ENCODE measurements at places on chromosomes 3 and 15.

DNA sequence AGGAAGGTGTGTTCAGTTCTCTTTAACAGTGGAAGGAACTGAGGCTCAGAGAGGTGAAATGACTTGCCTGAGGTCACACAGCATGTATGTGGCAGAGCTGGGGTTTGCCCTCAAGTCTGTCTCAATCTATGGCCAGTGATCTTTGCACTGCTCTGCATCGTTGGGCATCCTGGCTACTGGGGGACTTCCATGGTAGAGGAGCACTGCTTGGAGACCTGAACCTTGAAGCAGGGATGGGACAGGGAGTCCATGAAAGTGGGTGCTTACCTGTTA lies 2.0 kb downstream of the CORO2B start:
- H3K36me3 ChIP-seq: no peaks in the 10 kb centered on the region
- H3K27ac ChIP-seq: no peak overlapping the region
- H3K4me1 ChIP-seq: peaks cover 8% of the 10 kb centered on the region
- peaks cover 5% of the 10 kb centered on the region for H3K27me3 ChIP-seq
- H3K4me3 ChIP-seq: no peak overlapping the region

DNA sequence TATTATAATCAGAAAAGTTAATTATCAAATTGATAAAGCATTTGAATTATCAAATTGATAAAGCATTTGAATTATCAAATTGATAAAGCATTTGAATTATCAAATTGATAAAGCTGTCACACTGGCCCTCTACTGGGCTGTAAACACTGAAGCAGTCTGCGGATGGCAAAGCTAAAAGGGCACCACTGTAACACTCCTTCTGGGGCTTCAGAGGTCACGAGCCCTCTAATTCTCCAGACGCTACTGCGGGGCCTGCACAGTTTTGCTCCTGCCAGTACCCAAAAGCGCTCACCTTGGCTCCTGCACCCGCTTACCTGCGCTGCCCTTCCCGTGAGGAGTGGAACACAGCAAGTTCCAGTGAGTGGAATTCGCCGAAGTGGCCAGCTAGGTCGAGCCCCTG lies 409.0 kb upstream of the KCNMB2 start:
- no peaks in the 10 kb centered on the region for H3K36me3 ChIP-seq
- no peak for DNase-seq
- H3K27me3 ChIP-seq: no peaks in the 10 kb centered on the region

DNA sequence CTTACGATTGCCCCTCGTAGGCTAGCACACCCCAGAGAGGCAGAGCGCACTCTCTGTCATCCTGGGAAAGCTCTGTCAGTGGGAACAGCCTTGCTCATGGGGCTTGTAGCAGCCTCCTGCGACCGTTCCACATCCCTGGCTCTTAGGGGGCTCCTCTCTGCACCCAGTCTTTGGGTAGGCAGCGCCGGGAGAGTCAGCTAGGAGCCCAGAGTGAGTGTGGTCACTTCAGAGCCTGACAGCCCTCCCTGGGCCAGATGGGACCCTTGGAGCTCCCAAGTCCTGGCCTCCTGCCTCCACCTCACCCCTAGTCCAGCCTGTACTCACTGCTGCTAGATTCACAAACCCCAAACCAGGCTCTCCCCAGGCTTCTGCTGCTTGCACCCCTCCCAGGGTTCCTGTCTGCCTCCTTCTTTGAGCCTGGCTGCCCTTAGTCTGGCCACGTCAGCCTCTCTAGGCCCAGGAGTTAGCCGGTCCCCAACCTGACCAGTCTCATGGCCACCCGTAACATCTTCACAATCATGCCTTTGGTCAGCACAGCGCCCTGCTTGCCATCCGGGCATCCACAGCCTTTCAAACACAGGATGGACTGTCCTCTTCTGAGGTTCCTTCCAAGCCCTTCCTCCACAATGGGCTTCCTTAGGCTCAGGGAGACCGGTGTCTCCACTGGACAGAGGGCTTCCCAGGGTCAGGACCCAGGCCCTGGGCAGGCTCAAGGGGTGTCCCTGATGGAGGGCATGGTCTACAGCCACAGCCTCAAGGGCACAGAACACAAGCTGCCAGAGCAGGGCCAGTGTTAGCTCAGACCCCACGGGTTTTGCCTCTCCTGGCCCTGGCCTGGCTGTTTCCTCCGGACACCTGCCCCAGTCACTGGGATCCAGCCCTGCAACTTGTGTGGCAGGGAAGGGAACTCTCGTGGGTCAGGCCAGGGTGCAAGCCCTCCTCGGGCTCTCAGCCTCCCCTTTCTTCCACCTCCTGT lies 4.6 kb downstream of the ACSBG1 start:
- H3K4me3 ChIP-seq: no peak overlapping the region
- H3K4me1 ChIP-seq: no peaks in the 10 kb centered on the region
- no peaks in the 10 kb centered on the region for H3K36me3 ChIP-seq
- H3K27me3 ChIP-seq: no peaks in the 10 kb centered on the region
- no peak for DNase-seq

DNA sequence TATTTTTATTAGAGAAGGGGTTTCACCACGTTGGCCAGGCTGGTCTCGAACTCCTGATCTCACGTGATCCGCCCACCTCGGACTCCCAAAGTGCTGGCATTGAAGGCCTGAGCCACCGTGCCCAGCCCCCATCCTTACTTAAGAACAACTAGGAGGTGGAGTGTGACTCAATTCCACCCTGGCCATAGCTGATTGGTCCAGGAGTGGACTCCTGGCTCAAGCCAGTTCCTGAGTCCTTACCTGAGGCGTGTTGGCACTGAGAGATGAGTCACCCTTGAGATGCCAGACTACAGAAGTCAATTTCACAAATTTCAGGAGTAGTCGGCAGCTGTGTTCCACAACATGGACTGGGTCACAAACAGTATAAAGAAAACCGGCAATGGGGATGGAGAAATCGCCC lies 124.2 kb downstream of the SHQ1 start:
- no peak for DNase-seq
- peaks cover 24% of the 10 kb centered on the region for H3K4me1 ChIP-seq
- no peak overlapping the region for H3K27ac ChIP-seq
- no peak overlapping the region for H3K4me3 ChIP-seq
- no peaks in the 10 kb centered on the region for H3K36me3 ChIP-seq
- no peaks in the 10 kb centered on the region for H3K27me3 ChIP-seq

DNA sequence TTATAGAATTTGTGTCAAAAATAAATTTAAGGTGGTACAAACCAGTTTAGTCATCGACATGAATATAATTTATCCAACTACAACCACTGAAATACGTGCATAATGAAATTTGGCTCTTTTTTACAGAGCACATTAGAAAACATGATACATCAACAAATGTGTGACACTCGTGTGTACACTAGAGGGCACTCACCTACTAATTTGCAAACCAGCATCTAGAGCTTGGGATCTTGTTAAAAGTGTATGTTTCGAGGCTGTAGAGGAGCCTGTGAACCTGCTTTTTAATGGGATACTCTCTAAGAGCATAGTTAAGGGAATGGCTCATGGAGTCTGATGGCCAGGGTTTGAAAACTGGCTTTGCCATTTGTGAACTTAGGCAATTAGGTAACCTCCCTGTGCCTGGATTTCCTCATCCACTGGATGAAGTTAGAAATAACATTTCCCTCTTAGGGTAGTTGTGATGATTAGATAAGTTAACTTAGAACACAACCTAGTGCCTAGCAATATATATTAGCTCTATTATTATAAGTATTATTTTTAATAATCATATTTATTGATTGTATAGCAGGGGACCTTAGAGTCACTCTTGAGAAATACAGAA lies 8.8 kb upstream of the CPOX start:
- no peak overlapping the region for H3K27ac ChIP-seq
- H3K36me3 ChIP-seq: no peaks in the 10 kb centered on the region
- H3K4me3 ChIP-seq: no peak overlapping the region
- DNase-seq: peak; percentile 53

GRCh38 chr3:192816351-192816750 lies 89.0 kb upstream of the FGF12 start:
- H3K27me3 ChIP-seq: no peaks in the 10 kb centered on the region
- H3K4me3 ChIP-seq: no peak overlapping the region
- H3K4me1 ChIP-seq: peaks cover 29% of the 10 kb centered on the region

DNA sequence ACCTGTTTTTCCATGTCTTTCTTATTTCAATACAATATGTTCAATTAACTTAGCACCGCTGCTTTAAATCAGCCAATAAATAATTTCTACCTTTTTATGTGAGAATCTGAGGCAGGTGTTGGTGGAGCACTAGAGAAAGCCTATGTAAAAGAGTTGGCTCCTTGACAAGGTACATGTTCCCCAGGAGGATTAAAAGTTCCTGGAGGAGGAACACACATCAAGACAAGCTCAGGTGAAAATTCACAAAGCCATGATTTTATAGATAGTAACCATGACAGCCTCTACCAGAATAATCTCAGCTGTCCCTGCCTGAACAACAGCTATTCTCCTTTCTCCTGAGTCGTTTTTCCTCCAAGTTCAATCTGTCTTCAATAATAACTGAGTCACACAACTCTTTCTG lies 3.4 kb upstream of the ZBED2 start:
- no peaks in the 10 kb centered on the region for H3K36me3 ChIP-seq
- DNase-seq: no peak
- no peaks in the 10 kb centered on the region for H3K27me3 ChIP-seq
- 0 out of 2 replicates have a peak, but pooled peaks cover 3% of the 10 kb centered on the region for H3K4me1 ChIP-seq
- no peak overlapping the region for H3K4me3 ChIP-seq

GRCh38 chr15:57298843-57299550 lies 77.3 kb upstream of the CGNL1 start:
- H3K4me3 ChIP-seq: no peak overlapping the region
- H3K36me3 ChIP-seq: no peaks in the 10 kb centered on the region
- no peak overlapping the region for H3K27ac ChIP-seq
- no peaks in the 10 kb centered on the region for H3K27me3 ChIP-seq
- H3K4me1 ChIP-seq: no peaks in the 10 kb centered on the region
- no peak for DNase-seq

GRCh38 chr3:55000546-55000945 lies 72.7 kb upstream of the LRTM1 start:
- DNase-seq: peak; percentile 2
- H3K27me3 ChIP-seq: no peaks in the 10 kb centered on the region
- no peaks in the 10 kb centered on the region for H3K4me1 ChIP-seq

DNA sequence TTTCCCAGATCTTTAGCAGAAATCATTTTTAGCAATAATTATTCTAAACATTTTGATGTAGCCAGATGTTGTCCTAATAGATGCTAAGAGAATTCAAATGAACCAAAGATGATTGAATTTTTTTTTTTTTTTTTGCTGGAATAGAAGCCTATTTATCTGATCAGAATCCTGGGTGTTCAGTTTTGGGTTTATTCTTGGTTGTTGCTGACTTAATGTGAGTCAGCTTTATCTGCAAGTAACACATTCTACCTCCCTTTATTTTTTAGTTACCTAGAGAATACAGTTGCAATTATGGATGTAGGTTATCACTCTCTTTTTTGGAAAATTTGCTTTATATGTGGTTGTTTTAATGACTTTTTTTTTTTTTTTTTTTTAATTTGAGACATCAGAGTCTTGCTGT lies 6.4 kb downstream of the CEP97 start:
- H3K36me3 ChIP-seq: no peaks in the 10 kb centered on the region
- no peaks in the 10 kb centered on the region for H3K4me1 ChIP-seq
- no peak overlapping the region for H3K27ac ChIP-seq
- no peaks in the 10 kb centered on the region for H3K27me3 ChIP-seq
- no peak for DNase-seq

DNA sequence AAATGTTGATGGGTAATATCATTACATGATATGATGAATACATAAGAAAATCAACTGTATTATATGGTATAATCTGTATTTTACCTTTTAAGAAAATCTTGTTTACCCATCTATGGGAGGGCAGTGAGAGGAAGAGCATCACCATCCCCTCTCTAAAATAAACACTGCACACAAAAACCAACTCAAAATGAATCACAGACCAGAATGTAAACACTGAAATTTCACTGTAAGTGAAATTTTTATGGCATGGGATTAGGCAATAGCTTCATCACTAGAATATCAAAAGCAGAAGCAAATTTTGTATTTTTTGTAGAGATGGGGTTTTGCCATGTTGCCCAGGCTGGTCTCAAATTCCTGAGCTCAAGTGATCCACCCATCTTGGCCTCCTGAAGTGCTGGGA lies 26.2 kb downstream of the IFT80 start:
- no peak overlapping the region for H3K27ac ChIP-seq
- no peaks in the 10 kb centered on the region for H3K27me3 ChIP-seq
- 0 out of 2 replicates have a peak, but pooled peaks cover 11% of the 10 kb centered on the region for H3K4me1 ChIP-seq

DNA sequence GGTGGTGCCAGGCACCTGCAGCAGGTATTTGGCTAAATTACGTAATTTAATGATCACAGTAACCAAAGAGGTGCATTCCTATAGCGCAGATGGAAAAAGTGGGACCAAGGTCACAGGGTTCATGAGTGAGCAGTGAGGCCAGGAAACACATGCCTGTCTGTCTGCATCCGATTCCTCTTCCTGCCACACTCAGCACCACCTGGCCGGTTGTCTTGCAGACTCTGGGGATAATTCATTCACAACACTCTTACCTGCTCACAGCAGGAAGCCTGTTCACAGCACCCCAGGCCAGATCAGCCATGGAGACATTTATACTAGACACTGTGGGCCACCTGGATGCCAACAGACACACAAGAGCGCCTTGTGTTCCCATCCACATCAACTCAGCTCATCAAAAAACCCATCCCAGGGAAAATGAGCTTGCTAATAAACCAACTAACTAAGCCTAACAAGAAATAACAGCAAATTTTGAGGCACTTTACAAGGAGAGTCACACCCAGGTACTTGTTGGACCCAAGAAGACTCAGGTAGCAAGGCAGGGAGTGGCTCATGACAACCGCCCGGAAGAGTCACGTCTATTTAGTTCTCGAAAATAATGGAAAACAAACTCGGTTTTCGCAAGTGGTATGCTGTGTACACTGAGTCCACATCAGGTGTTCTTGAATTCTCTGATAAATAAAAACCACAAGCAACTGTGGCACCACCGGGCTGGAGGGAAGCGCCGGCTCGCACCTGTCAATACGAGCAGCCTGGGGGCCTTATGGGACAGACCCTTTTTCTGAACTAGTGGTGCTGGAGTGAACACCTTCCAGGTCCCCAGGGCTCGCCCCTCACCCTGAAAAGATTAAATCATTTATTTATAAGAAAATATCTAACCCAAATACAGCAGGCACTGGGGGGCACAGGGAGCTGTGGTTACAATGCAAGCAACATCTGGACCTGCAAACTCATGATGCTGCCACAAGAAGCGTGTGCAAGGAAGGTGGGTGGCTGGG lies 40.5 kb downstream of the FAM174B start:
- H3K27me3 ChIP-seq: no peaks in the 10 kb centered on the region
- H3K36me3 ChIP-seq: no peaks in the 10 kb centered on the region
- DNase-seq: no peak
- no peak overlapping the region for H3K4me3 ChIP-seq

DNA sequence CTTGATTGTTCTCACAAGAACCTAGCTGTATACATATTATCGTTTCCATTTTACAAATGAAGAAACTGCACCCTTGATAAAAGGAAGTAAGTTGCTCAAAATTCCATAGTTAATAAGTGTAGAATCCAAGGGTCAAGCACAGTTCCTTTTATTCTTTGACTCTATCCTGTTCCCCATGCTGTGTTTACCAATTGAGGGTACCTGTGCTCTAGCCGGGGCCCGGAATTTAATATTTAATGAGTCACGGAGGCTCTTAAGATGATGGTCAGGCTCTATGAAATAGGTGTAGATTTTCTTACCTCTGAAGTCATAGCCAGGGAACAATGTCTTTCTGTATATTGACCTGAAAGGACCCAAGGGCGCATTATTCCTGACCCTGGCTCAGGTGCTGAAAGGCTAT lies 65.2 kb downstream of the LPP start:
- H3K36me3 ChIP-seq: no peaks in the 10 kb centered on the region
- H3K27ac ChIP-seq: no peak overlapping the region
- peaks cover 46% of the 10 kb centered on the region for H3K4me1 ChIP-seq
- no peak overlapping the region for H3K4me3 ChIP-seq
- no peak for DNase-seq
- H3K27me3 ChIP-seq: no peaks in the 10 kb centered on the region
